ENCODE measurements at places on chromosomes 7 and 10.

DNA sequence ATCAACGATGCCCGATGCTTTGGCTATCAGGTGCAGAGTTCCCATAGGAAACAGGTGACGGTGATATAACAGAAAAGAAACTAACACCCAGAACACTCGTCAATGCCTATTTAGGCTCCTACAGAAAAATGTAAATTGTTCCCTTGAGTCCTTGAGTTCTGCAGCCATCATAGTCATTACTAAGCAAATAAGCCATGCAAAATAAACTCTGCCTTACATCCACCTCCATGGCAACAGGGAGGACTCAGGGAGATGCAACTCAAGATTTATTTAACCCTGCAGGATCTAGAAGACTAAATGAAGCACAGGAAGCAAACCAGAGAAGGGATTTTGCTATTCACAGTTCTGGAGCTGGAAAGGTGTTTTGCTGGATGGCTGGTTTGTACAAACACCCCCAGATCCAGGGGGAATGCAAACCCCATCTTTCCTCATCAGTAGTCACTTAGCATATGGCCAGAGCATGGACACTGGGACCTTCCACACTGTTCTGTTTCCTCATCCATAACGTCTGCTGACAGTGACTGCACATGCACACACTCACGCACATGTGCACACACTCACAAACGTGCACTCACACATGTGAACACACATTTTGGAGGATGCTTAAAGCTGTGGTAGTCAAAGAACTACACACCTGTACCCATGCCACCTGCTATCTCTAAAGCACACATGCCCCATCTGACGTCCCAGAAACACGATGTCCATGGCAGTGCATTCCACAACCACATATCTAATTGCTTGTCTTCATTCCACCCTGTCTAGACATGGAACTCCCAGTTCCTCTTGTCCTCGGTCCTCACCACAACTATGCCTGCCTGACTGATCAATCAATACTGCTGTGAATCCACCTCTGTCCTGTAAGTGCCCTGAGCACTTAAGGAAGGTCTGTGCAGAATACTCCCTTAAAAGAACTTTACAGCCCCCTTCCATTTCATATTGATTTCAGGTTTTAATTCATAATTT is 178.2 kb downstream of the COBL start:
- DNase-seq, result no peak

- no peak for DNase-seq
Observed at GRCh38 chr7:40916813-40917212, 782.0 kb downstream of the SUGCT start.

- DNase-seq, result no peak
Observed at GRCh38 chr10:28295336-28295735, 7.5 kb downstream of the MPP7 start.

- peak; percentile 21 for DNase-seq
Observed at GRCh38 chr10:16809074-16809718, 8.0 kb downstream of the RSU1 start.

DNA sequence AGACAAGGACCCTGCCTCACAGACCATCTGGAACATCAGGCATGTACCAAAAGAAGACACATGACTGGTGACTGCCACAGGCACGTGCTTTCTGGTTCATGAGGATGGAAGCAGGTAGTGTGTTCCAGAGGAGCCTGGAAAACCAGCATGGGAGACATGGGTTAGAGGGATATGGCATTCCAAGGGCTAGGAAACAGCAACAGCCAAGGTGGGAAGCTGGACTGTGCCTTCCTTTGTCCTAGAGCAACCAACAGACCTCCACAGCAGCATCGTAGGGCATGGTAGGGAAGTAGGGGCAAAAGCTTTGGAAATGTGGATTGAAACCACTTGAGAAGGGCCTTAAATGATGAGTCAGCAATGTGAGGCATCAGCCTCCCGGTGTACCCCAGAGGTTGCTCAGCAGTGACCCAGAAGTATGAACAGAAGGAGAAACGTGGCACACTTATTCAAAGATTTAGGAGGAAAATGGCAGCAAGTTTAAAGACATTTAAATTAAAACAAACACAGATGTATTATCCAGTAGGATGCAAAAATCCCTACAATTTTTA is 51.0 kb downstream of the PRLHR start:
- DNase-seq, result no peak

GRCh38 chr7:92306153-92306552 is 60.4 kb downstream of the ANKIB1 start:
- no peak for DNase-seq

DNA sequence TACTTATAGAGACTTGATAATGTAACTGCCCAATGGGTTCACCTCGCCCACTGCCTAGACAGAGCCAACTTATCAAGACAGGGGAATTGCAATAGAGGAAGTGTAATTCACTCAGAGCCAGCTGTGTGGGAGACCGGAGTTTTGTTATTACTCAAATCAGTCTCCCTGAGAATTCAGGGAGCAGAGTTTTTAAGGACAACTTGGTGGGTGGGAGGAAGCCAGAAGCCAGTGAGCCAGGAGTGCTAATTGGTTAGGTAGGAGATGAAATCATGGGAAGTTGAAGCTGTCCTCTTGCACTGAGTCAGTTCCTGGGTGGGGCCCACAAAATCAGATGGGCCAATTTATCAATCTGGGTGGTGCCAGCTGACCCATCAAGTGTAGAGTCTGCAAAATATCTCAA is 20.1 kb upstream of the C7orf33 start:
- DNase-seq, result no peak

- no peak for DNase-seq
Observed at GRCh38 chr7:2510909-2511768, 8.4 kb upstream of the LFNG start.

- DNase-seq, result no peak
Observed at GRCh38 chr10:100327007-100327717, 2.9 kb downstream of the PKD2L1 start.

DNA sequence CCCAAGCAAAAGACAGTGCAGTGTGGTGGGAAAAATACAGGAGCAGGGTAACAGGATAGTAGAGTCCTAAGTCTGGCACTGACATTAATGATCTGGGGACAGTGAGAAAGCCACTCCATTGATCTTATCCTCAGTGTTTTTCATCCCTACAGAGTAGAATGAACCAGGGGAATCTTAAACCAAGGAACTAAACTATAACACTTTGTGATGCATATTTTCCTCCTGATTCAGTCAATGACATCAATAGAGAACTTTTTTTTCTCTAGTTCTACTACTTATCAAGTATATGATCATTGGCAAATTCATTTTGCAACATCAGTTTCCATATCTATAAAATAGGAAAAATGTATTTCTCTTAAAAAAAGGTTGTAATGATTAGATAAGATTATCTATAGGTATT is 151.1 kb downstream of the TMEM26 start:
- DNase-seq, result no peak

Data from stimulated activated CD4-positive, alpha-beta T cell treated with anti-CD3 and anti-CD28 coated beads, Interleukin-1b, Interleukin-23, amount 100 ng/mL, for 24 hours (primary cell).